HS-27A (cell line): ENCODE measurements at places on chromosomes 5 and 9.

DNA sequence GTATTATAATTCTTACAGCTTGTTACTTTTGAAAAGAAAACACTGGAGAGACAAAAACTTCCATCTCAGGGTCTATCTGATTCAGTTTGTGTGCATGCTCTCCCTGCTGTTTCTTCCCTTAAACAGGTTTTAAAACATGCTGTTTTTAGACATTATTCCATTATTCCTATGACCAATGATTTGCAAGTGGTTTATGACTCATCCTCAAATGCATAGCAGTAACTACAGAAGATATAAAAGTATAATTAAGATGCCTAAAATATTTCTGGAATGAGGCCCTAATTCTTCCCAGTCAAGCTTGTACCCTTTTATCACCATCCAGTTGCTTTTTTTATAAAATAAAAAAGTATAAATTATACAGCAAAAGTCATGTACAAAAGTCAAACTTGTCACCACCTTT lies 3.7 kb downstream of the DTWD2 start:
- DNase-seq: peak; percentile 4

DNA sequence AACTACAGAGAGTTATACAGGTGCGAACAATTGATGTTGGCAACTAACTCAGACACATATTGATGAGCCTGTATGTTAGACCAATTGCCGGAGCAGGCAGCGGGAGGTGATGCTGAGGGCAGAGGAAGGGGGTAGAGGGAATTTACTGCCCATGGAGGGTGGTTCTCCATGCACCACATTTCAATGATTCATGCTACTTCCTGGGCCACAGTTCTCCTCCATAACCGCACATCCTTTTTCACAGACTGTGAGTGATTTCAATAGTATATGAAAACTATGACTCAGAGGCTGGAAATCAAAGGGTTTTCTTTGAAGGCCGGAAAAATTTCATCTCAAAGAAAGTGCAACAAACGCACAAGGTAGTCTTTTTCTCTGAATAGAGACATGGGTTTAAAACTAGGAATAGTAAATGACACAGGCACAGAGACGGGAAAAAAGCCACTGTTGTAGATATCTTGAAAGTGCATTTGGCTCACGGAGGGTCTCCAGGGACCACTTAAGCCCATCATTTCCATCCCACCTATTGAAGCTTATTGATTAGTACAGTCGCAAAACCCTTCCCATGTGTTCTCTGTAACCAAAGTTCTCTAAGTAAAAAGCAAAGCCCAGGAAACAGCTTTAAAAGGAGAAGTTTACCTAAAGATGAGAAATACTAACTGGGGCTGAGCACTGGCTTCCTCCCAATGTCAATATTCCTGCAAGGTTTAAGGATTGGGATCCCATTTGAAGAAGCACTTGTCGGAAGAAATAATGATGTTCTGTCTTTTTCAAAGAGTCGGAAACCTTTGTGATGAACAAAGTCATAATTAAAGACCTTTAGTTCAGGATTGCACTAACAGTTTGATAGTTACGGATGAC lies 28.0 kb upstream of the ADAM19 start:
- DNase-seq: peak; percentile 50

- DNase-seq: no peak
Observed at GRCh38 chr5:158423623-158424200, 564.8 kb upstream of the CLINT1 start.

GRCh38 chr5:37206736-37207135 lies 42.4 kb downstream of the CPLANE1 start:
- DNase-seq: no peak

- DNase-seq: no peak
Observed at GRCh38 chr9:91905237-91905650, 44.8 kb downstream of the ROR2 start.

GRCh38 chr5:76527685-76528161 lies 95.5 kb downstream of the F2RL2 start:
- DNase-seq: no peak

GRCh38 chr5:143101725-143102386 lies 301.6 kb downstream of the NR3C1 start:
- DNase-seq: no peak
